ENCODE measurements at places on chromosomes 7 and 10.

DNA sequence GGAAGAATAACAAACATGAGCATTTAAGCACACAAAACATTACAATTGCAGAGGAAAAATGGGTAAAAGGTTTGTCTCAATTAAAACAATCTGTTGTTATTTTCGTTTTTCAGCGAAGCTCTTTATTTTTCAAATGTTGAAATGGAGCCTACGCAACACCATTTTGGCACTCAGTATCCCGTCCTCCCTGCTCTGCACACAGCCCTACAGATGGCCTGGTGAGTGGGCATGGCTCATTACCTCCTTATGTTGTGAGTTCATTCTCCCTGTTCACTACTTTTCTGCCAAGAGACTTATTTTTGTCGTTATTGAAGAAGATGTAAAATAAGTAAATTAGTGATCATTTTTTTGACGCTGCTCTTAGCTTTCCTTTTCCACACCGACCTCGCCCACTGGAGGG lies 167.8 kb upstream of the CXCL12 start:
- no peak for DNase-seq

GRCh38 chr7:46637793-46638735 lies 717.0 kb upstream of the IGFBP3 start:
- no peak for DNase-seq

GRCh38 chr7:95253986-95254385 lies 70.3 kb downstream of the PON1 start:
- DNase-seq: no peak

DNA sequence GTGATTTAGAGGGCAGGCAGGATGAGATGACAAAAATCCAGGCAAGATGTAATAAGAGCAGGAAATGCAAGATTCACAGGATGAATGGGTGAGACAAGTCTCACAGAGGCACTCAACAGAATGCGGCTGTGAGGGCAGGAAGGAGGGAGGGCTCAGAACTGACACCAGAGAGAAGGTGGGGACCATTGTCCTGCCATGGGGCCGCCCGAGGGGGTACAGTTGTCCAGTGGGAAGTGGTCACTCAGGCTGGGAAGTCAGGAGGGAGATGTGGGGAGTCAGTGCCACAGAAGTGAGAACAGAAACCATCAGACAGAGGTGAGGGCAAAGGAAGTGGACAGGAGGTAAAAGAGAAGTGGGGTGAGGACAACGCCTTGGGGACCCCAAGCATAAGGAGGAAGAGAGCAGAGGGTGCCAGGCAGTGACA lies 8.9 kb downstream of the HIP1 start:
- DNase-seq: no peak

- DNase-seq: no peak
Measured at GRCh38 chr7:30434140-30434799, 44.3 kb downstream of the NOD1 start.

- DNase-seq: peak; percentile 46
Measured at GRCh38 chr7:21355406-21355874, 72.4 kb upstream of the SP4 start.

DNA sequence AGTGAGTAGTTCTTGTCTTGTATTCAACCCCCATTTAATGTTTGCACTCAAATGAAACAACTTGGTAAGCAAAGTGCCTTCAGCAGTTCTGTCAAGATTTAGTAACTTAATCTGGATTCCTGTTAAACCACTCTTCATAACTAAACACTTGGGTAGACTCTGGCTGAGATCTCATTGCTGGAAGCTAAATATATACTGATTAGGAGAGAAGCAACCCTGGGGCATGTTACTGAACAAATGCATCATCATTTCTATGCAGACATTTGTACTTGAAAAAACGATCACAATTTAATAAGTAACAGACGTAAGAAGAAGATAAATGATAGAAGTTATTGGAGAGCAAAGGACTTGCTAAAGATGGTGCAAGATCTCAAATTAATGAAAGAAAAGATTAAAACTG lies 308.4 kb upstream of the POM121L12 start:
- DNase-seq: no peak

DNA sequence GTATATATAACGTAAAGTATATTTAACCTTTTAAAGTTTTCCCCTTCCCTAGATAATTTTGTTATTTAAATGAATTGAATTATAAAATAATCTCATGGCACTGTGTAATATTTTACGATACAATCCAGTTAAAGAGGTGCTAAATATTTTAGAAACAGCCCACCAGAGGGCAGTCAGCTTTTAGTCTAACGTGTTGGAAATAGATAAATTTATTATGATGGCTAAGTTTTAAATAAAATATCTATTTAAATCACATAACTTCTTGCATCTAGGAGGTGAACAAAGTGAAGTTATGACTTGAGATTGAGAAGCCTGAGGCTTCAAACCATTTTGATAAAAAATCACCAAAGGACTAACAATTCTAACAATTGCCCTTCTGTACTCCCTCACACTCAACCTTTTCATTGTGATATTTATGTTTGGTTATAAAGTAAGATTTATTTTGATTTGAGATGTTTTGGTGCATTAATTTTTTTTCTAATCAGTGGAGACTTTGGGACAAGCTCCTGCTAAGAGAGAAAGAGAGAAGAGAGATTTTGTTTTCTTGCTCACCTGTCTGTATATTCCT lies 171.5 kb upstream of the SP4 start:
- no peak for DNase-seq

GRCh38 chr7:121180436-121181063 lies 148.2 kb upstream of the WNT16 start:
- no peak for DNase-seq

- DNase-seq: no peak
Measured at GRCh38 chr10:125817337-125817946, 5.6 kb downstream of the UROS start.

DNA sequence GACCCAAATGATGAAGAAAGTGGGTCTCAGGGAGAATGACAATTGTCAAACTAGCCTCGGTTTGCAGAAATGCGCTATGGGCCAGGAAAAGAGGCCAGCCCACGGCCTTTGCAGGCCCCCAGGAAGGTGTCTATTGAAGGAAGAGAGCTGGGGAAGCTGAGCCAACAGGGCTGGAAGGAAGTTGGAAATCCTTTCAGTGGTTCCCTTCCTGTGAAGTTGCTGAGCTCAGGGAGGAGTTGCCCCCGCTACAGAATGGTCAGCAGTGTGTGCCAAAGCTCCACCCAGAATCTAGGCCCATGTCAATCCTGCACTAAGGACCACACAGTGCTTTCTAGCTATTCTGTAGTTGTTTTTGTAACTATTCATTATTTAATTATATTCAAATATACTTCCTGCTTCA lies 91.6 kb upstream of the ANLN start:
- DNase-seq: no peak

DNA sequence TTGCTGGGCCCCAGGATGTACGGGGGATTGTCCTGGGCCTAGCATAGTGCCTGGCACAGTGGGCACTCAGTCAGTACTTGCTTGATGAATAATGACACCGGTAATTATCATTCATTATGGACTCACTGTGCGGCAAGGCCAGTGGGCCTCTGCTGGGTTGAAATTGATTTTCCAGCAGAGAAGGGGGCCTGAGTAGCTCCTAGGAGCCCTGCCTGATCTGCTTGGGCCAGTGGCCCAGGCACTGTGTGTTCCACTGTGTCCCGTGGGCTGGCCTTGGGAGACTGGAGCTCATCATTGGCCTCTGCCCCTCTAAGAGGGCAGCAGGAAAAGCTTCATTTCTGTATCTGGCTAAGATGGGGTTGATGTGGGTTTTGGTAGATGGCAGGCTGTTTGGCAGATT lies 1.4 kb downstream of the CHST3 start:
- DNase-seq: no peak

DNA sequence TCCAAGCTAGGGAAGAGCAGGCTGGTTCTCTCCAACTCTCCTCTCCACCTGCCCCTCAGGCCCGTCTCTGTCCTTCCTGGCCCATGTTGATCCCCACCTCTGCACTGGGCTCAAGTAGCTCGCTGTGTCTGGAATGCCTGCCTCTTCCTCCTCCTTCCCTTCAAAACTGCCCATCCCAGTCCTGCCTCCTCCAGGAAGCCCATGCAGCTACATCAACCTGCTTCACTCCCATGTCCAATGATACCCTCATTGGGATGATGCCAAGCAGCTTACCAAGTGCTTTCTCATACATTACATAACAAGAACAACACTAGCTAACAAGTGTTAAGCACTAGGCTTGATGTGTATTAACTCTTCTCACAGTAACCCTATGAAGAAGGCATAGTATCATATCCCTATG lies 8.2 kb downstream of the ASB10 start:
- DNase-seq: no peak

DNA sequence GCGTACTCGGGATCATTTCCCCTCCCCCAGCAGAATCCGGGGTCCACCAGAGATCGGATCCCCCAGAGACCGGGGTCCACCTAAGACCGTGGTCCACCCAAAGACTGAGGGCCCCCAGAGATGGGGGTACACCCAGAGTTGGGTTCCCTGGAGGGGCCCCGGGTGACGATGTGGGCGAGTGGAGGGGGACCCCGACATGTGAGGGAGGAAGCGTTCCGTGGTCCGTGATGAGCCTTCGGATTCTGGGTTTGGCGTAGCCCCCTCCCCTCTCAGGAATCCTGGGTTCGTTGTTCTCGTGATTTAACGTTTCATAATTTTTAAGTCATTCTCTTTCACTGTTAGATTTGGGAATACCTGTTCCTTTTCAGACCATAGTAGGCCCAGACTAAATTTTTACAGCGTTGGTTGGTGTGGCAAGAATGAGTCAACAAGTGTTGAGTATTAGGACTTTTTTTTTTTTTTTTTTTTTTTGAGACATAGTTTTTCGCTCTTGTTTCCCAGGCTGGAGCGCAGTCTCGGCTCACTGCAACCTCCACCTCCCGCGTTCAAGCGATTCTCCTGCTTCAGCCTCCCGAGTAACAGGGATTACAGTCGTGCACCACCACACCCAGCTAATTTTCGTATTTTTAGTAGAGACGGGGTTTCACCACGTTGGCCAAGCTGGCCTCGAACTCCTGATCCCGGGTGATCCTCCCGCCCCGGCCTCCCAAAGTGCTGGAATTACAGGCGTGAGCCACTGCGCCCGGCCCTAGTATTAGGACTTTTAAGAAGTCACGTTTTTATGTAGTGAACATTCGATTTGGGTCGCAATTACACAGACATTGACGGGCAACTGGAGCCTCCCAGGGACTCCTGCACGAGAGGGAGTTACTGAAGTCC lies 672 bp downstream of the GTPBP4 start:
- no peak for DNase-seq

- DNase-seq: no peak
Measured at GRCh38 chr7:9981742-9982349, 991.8 kb upstream of the PHF14 start.

- no peak for DNase-seq
Measured at GRCh38 chr7:38425509-38425908, 152.1 kb upstream of the TARP start.

DNA sequence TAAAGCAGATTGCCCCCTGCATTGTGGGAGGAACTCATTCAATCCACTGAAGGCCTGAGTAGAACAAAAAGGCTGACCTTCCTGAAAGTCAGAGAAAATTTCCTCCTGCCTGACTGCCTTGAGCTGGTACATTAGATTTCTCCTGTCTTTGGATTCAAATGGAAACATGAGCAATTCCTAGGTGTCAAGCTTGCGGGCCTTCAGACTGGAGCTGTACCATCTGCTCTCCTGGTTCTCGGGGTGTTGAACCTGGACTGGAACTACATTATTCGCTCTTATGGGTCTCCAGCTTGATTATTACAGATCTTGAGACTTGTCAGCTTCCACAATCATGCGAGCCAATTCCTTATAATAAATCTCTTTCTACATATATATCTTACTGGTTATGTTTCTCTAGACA lies 173.6 kb upstream of the STEAP4 start:
- DNase-seq: no peak

GRCh38 chr7:78535655-78536054 lies 737.1 kb downstream of the PHTF2 start:
- DNase-seq: no peak

GRCh38 chr10:94315024-94315451 lies 47.7 kb downstream of the NOC3L start:
- no peak for DNase-seq

GRCh38 chr10:96683065-96683464 lies 37.2 kb downstream of the PIK3AP1 start:
- DNase-seq: no peak

DNA sequence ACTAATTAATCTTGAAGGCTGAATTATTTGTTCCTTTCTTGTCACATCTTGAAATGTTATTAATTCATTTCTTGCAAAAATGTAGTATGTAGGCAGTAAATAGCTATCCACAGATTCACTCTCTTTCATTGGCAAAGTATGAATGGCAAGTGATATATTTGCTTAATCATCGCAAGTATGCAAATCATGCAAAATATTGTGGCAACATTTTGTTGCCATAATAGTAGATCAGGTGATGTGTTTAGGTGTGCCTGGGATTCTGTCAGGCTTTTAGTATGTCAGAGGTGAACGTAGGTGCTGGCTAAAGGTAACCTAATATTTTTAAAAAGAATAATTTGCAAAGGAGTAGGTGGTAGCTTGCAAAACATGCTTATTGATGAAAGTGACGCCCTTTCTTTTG lies 5.9 kb downstream of the MAP3K8 start:
- no peak for DNase-seq

- DNase-seq: no peak
Measured at GRCh38 chr7:31423994-31424393, 83.5 kb upstream of the NEUROD6 start.

DNA sequence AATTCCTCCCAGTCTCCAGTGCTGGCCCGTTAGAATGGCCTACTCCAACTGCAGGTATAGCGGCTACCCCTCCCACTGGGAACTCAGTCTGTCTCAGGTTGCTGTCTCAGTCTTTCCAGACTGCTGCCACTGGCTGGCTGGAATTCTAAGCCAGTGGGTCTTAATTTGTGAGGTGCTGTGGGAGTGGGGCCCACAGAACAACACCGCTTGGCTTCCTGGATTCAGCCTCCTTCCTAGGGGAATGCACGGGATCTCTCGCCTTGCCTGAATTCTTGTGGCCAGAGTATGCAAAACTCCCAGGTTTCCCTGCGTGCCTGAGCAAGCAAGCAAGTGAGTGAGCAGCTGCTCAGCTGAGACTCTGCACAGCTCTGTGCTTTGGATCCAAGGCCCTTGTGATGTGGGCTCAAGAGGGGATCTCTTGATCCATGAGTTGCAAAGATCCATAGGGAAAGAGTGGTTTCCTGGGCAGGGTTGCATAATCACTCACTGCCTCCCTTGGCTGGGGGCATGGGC lies 41.5 kb upstream of the GPR141 start:
- no peak for DNase-seq

All from activated naive CD8-positive, alpha-beta T cell treated with anti-CD3 and anti-CD28 coated beads, Interleukin-2, amount 10 ng/mL, durations not matched to agents 7 days and 5 days (primary cell).